Anterior cingulate cortex (tissue), 58 donors: ENCODE measurements at places on chromosomes 5 and 9.

DNA sequence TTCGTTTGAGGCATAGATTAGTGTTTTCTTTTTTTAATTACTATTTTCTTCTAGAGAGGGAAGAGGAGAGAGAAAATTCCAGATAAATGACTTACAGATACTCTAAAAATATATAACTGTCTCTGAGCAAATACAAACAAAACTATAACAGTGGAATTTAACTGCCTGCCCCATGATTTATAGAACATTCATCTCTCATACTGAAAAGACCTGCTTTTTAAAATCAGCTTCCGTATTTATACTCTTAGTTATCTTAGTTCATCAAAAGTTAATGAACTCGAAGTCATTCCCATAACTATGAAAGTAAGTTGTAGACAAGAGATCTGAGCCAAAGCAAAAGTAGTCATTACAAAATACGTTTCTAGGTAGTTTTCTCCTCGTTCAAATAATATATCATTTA, 123.8 kb upstream of the DMRT1 start:
- DNase-seq: no peak

GRCh38 chr5:116632890-116633289, 58.3 kb upstream of the SEMA6A start:
- DNase-seq: no peak

DNA sequence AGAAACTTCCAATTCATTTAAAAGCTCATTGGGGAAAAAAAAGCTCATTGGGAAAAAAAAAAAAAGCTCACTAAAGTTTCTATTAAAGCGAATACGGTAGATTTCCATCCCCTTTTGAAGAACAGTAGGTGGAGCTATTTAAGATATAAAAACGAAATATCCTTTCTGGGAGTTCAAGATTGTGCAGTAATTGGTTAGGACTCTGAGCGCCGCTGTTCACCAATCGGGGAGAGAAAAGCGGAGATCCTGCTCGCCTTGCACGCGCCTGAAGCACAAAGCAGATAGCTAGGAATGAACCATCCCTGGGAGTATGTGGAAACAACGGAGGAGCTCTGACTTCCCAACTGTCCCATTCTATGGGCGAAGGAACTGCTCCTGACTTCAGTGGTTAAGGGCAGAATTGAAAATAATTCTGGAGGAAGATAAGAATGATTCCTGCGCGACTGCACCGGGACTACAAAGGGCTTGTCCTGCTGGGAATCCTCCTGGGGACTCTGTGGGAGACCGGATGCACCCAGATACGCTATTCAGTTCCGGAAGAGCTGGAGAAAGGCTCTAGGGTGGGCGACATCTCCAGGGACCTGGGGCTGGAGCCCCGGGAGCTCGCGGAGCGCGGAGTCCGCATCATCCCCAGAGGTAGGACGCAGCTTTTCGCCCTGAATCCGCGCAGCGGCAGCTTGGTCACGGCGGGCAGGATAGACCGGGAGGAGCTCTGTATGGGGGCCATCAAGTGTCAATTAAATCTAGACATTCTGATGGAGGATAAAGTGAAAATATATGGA, at the start of gene PCDHGA12:
TSS of gene PCDHGA12 (plus strand) at position 176 of the 782 bp plus-strand sequence. CDS start at position 429, 253 bp downstream.
- no peak for DNase-seq

DNA sequence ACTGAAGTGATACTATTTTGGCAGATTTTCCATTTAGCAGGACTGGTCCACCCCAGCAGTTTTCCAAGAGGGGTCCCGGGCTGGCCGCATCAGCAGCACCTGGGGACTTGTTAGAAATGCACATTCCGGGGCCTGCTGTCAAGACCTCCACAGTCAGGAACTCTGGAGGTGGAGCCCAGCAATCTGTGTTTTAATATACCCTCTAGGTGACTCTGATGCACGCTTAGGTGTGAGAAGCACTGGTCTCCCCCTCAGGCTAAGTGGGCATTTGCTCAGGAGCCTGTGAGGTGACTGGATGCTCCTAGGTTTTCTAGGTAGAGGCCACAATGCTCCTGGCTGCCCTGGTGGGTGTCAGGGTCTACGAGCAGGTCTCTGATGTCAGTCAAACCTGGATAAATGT, 81.7 kb downstream of the DCP2 start:
- DNase-seq: no peak

DNA sequence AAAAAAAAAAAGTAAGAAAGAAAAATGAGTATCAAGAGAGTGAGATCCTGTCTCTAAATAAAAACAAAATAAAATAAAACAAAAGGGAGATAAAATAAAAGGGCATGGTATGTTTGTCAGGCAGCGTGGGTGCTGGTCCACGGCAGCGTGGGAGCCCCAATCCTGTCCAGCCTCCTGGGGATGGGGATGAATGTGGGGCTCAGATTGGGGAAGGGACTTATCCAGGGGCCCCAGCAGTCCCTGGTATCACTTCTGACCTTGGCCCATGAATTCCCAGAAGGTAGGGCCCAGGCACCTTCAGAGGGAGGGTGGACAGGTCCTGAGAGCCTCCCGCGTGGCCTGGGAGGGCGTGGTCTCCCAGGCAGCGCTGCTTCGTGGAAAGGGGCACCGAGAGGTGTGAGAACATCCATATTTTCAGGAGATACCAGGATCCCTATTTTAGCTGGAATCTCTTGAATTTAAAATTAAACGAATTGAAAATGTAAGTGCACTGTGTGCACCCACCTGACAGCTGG, 71.2 kb downstream of the ZNF354C start:
- DNase-seq: no peak

- no peak for DNase-seq
Observed at GRCh38 chr9:126705767-126706697, 92.3 kb downstream of the LMX1B start.

- no peak for DNase-seq
Observed at GRCh38 chr5:110631236-110631635, 95.2 kb downstream of the TMEM232 start.

- no peak for DNase-seq
Observed at GRCh38 chr5:54249210-54250028, 61.0 kb downstream of the ARL15 start.

GRCh38 chr5:53834500-53834899, 274.1 kb downstream of the NDUFS4 start:
- DNase-seq: no peak

DNA sequence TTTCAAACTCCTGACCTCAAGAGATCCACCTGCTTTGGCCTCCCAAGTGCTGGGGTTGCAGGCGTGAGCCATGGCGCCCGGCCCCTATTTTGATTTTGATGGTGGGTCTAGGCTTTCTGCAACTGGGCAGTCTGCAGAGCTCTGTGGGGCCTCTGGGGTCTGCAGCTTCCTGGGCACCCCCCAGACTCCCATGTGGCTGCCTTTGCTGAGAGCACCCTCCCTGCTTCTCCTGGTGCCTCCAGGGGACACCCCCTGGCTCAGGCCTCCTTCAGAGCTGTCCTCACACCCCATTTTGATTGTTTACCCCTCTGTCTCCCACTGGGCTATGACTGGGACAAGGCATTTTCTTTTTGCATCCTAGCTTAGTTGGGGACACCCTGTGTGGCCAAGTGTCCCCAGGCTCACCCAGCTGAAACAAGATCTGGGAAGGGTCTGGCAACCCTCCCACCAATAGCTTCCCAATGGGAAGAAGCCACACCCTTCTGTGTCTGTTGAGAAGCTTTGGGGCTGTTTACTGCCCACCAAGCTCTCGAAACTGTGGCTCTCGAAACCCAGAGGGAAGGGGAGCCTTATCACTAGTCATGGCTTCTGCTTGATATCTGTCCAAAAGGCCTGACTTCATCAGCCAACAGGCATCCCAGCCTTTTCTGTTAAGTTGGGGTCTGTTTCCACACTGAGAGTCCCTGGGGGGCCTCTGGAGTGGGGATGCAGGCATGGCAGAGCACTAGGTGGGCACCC, 204.4 kb upstream of the IER5L start:
- DNase-seq: no peak

- no peak for DNase-seq
Observed at GRCh38 chr5:160685695-160686094, 166.3 kb downstream of the ATP10B start.

GRCh38 chr5:158451203-158451992, 592.5 kb upstream of the CLINT1 start:
- no peak for DNase-seq

DNA sequence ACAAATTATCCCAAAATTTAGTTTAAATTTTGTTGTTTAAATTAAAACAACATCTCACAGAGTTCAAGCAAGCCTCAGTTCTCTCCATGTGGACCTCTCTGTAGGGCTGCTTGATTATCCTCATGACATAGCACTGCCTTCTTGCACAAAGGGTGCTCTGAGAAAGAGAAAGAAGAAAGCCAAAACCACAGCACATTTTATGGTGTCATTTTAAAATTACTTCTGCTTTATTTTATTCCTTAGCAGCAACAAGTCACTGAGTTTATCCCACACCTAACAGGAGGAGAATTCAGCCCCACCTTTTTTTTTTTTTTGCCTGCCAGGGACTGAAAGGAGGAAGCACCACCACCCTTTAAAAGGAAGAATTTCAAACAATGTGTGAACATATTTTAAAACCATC, 12.8 kb upstream of the KCNV2 start:
- no peak for DNase-seq

DNA sequence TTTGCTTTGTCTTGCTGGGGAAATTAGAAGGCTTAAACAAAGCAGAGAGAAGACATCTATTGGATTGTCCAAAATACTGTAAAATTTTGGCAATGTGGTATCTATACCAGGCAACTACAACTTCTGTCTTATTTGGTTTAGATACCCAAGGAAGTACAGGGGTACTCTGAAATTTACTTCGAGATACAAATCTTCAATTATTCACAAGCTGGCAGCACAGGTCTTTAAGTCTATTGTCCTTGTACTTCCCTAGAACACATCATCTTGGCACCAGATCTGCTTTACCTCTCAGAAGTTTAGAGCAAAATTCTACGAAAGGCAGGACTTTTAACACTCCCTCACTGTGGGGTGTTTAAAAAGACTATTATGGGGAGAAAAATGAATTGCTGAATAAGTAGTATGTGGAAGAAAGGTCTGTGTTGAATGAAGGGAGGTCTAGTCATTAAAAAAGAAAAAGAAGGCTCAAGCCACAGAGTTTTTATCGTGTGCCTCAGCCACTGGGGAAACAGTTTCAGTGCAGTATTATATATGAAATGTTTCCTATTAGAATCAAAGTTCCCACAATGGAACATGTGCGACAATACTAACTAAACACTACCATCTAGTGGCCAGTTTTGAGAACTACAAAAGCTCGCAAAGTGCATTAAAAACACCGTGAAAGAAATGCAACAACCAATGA, 93.7 kb downstream of the PDE4D start:
- DNase-seq: no peak

DNA sequence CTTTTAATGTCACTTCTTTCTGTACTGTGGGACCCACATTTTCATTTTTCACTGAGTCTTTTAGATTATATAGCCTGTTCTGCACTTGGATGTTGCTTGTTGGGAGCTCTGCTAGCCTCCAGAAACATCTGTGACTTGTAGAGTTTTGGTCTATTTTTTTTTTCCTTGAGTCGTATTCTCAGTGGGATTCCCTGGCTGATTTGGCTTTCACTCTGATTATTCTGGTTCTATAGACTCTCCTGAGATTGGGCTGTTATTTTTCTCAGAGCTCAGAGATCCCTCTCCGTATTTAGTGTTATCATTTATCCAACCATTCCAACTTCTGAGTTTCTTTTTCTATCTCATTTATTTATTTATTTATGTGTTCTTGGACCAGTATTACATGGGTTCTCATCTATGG, 339.3 kb downstream of the FAM170A start:
- no peak for DNase-seq

GRCh38 chr5:142717582-142718215, 31.8 kb upstream of the FGF1 start:
- DNase-seq: no peak

DNA sequence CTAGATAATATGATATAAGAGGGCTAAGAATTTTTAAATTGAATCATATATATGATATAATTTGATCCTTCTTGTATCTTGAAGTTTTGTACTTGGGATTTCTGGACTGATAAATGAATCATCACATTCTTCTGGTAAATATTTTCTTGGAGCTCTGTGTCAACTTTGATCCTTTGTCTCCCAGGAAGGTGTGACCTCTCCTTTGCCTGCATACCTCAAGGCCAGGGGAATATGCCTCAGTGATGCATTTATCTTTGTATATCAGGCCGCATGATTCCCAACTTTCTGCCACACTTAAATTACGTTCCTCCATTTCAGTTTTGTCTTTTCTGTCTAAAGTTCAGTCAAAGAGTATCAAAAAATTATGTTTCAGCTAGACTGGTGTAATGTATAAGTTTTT, 101.2 kb downstream of the NLN start:
- no peak for DNase-seq

GRCh38 chr5:179306191-179307012, 38.9 kb downstream of the ADAMTS2 start:
- no peak for DNase-seq

DNA sequence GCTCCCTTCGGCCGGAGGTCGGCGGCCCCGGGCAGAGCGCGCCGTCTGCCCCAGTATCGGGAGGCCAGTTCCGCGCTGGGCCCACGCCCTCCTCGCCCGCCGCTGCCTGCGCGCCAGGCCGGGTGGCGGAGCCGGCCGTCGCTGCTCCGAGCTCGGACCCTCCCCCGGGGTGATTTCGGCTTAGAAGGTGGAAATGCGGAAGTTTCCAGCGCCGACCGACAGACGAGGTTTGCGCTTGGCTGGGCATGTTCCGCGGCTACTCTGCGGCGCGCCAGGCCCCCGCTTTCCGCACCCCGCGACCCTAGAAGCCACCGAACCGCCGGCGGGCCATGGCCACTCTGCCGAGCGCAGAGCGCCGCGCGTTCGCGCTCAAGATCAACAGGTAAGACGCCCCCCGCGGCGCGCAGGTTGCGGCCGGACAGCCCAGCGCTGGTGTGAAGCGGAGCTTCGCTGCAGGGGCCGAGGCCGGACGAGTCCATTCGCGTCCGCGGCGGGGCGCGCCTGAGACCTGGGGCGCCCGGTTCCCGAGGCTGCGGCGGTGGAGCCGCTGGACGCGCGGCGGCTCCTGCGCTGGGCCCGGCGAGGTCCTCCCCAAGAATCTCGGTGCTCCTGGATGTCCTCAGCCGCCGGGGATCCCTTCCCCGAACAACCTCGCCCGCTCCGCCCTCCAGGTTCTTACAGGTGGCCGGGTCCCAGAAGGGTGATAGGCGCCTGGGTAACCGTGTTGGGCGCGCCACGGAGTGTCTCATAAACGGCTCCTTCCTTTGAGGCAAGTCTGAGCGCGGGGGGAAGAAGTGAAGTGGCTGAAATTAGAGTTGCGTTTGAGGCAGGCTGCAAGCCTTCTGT, at the start of gene DOCK8:
TSS of gene DOCK8 (plus strand) at position 218 of the 846 bp plus-strand sequence. CDS start at position 330, 112 bp downstream.
- DNase-seq: no peak

DNA sequence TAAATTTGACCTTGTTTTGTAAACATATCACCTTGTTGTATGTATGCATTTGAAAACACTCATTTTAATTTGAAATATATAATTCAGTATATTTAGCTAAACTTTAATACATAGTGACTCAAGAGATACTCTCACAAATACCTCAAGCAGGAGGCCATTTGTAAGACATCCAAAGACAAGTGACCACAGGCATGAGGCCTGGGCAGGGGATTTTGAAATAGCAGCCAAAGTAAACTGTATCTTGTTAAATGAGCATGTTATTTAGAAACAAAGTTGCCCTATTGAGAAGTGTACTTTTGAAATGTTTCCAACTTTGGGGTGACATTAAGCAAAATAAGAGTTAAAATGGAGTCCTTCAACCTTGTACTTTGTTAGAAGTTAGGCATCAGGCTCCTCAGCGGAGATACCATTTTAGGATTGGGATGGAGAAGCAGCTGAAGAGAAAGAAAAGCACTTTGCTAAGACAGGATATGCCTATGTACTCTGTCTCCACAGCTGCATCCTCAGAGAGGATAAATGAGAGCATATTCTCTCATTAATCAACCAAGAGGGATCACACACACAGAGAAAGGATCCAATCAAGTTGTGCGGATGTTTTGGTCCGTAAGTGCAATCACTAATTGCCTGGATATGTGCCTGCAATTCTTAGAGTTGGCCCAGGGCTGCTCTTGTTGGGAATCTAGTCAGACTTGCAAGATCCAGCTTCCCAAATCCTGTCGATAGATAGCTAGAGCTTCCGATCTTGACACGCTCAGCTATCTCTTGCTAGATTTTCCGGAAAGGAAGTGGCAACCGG, 157.5 kb upstream of the HAPLN1 start:
- no peak for DNase-seq
